ENCODE measurements at places on chromosomes 5 and 9.

DNA sequence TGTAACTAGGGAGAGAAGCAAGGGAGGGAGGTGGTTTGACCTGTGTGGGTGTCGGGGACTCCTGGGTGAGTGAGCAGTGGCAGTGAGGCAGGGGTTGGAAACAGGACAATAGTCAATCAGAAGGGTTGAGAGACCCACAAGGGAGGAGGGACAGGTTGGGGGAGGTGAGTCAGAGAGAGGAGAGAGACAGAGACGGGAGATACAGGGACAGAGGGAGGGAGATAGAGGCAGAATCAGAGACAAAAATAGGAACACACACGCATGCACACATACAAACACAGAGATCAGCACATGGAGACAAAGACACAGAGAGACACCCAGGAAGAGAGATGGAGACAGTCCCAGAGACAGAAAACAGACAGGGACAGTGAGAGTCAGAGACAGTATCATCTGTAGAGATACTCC lies 39.3 kb upstream of the PTGS1 start:
- no peak for DNase-seq

- DNase-seq = no peak
Measured at GRCh38 chr9:35407846-35408245, 82.1 kb upstream of the RUSC2 start.

DNA sequence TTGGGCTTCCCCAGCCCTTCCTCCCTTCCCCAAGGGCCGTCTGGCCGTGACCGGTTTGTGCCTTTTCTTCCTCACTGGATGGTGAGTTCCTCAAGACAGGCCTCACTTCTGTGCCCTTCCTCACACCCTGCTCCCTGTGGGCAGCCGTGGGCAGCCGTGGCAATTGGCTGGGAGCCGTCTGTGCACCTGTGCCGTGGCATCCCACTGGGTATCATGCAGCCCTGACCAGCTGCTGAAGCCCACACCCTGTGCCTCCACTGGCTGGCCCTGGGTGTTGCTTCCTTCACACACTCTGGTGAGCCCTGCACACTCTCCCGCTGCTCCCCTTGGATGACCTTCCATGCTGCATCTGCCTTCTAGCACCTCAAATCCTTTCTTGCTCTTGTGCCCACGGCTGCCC lies 100.2 kb downstream of the COL5A1 start:
- no peak for DNase-seq

- DNase-seq = no peak
Measured at GRCh38 chr9:92349771-92350739, 24.3 kb downstream of the CENPP start.

All from stimulated activated CD8-positive, alpha-beta memory T cell treated with anti-CD3 and anti-CD28 coated beads, Interleukin-12 subunit alpha, Interleukin-12 subunit beta, amount 100 ng/mL, for 1 hour (primary cell).